Progenitor cell of endocrine pancreas (in vitro differentiated cells): ENCODE measurements at places on chromosomes 13 and 19.

- no peak for DNase-seq
Measured at GRCh38 chr13:41658057-41658661, 200.8 kb downstream of the RGCC start.

- no peak for DNase-seq
Measured at GRCh38 chr13:75368167-75368566, 113.8 kb downstream of the TBC1D4 start.

GRCh38 chr19:4456843-4457653 lies 546 bp downstream of the UBXN6 start:
- peak; percentile 52 for DNase-seq

DNA sequence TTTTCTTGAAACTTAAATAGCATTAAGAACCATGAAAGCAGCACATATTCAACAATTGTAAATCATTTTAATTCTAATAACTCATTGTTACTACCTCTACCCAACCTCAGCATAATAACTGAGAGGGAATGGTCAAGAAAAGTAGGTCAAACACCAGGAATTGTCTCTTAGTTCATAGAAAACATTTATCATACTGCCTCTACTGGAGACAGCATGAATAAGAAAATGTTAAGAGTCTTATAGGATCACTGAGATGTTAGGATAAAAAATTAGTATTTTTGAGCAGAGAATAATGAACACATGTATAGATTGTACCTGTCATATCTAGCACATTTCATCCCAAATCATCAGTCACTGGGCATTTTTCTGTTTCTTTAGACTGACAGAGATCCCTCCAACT lies 515.3 kb downstream of the PCDH9 start:
- DNase-seq: no peak

- no peak for DNase-seq
Measured at GRCh38 chr13:64723724-64724123, 2506.4 kb downstream of the PCDH9 start.

GRCh38 chr13:78306519-78307206 lies 296.7 kb downstream of the POU4F1 start:
- no peak for DNase-seq

DNA sequence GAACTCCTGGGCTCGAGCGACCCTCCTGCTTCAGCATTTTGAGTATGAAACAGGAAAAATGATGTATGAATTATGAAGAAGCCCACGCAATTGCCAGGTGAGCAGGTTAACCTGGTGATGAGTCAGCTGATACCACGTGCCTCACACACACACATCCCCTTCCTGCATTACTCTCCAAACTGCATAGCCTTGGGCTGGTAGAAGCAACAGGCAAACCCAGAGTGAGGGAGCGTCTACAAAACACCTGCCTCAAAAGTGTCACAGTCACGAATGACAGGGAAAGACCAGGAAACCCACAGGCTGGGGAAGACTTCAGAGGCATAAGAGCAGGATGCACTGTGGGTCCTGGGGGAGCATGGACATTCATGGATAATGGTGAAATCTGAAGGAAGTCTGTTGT lies 192.8 kb upstream of the IRS2 start:
- no peak for DNase-seq

- DNase-seq: no peak
Measured at GRCh38 chr13:40127476-40127875, 472.0 kb downstream of the COG6 start.

DNA sequence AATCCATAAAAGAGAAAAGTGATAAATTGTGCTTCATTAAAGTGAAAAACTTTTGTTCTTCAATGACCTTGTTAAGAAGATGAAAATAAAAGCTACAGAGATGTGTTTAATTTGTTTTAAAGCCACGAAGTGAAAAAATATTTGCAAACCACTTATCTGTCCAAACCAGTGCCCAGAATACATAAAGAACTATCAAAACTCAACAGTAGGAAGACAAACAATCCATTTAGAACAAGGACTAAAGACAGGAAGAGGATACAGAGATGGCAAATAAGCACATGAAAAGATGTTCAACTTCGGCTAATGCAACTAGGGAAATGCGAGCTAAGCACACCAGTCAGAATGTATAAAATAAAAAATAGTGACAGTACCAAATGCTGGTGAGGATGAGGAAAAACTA lies 15.0 kb downstream of the GJB6 start:
- DNase-seq: no peak

DNA sequence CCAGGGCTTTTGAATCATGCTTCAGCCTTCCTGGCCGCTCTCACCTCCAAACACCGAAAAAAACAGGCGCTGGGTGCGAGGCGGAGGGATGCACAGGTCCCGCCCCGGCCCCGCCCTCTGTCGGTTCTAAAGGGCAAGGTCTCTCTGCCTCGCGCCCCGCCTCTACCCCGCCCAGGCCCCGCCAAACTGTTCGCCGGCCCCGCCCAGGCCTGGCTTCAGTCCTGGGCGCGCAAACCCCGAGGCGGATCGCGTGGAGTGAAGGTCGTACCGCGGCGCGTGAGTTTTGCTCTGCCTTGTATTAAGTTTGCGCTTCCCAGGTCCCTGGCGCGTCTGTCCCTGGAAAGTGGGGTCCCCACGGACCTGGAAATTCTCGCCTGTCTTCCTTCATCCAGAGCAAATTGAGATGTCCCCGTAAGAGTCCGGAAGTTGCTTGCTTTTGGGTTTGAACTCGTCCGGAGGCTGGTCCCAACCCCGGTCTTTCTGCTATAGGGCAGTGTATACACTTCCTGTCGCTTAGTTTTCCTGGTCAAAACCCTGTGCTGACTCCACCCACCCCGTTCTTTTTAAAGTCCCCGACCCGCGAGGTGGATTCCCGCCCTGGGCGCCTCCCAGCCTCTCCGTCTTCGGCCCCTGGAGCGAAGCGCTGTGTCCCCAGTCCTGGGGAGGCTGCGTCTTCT lies 8.4 kb downstream of the ZNF808 start:
- peak; percentile 79 for DNase-seq

DNA sequence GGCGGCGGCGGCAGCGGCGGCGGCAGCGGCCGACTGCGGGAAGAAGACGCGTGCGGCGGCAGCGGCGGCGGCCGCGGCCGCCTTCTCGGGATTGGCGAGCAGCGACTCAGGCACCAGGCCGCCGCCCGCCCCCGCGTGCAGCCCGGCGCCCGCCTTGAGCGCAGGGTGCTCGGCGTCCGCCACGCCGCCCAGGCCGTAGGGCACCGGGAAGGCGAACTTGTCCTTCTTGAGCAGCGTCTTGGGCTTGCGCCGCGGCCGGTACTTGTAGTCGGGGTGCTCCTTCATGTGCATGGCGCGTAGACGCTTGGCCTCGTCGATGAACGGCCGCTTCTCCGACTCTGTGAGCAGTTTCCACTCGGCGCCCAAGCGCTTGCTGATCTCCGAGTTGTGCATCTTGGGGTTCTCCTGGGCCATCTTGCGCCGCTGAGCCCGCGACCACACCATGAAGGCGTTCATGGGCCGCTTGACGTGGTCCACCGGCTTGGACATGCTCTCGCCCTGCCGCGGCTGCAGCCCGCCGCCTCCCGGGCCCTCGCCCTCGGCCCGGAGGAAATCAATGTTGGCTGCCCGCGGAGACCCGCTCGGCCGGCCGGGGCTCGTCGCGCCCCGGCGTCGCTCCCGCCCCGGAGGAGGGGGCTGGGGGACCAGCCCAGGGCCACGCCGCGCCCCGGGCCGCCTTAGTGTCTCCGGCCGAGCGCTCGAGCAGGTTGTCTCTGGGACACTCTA lies 621 bp downstream of the SOX21 start:
- peak; percentile 22 for DNase-seq

DNA sequence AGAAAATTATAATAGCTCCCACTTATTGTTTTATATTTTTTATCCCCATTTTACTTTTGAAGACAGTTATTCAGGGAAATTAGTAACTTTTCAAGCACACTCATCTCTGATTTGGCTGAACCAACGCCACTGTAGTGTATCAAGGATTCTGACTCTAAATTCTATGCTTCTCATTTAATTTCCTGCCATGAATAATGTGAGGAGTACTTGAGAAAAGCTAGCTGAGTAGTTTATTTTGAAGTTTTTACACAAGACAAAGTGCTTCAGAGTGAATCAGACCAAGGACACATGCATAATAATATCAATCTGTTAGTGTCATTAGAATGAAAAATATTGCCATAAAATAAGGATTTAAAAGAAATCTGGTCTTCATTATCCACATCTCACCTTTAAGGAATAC lies 329.9 kb downstream of the SLITRK6 start:
- no peak for DNase-seq

DNA sequence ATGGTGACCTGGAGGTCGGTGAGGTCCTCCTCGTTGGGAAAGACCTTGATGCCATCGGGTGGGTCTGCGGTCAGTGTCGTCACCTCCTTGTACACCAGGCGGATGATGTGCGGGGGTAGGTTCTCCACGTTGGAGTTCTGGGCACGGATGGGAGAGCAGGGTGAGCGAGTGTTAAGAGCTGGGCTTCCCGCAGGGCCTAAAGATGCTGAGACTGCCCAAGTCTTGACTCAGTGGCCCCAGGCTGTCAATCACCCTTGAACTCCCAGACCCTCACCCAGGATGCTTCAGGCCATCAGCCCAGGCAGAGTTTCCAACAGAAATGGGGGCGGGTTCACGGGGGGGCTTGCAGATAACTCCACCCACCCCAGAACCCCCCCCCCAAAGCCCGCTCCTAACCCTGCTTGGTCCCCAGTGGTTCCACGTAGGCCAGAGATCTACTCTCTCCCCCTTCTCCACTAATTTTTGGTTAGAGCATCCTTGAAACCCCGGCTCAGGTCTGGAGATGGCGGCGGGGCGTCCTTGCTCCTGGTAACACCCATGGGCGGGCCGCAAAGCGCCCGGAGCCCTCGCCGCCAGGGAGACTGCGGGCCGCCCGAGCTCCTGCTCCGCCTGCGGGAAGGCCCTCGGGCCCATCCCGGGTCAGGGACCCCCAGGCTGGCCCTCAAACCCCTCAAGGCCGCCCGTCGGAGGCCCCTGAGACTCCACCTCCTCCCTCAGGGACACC lies 600 bp downstream of the UBE2S start:
- no peak for DNase-seq

DNA sequence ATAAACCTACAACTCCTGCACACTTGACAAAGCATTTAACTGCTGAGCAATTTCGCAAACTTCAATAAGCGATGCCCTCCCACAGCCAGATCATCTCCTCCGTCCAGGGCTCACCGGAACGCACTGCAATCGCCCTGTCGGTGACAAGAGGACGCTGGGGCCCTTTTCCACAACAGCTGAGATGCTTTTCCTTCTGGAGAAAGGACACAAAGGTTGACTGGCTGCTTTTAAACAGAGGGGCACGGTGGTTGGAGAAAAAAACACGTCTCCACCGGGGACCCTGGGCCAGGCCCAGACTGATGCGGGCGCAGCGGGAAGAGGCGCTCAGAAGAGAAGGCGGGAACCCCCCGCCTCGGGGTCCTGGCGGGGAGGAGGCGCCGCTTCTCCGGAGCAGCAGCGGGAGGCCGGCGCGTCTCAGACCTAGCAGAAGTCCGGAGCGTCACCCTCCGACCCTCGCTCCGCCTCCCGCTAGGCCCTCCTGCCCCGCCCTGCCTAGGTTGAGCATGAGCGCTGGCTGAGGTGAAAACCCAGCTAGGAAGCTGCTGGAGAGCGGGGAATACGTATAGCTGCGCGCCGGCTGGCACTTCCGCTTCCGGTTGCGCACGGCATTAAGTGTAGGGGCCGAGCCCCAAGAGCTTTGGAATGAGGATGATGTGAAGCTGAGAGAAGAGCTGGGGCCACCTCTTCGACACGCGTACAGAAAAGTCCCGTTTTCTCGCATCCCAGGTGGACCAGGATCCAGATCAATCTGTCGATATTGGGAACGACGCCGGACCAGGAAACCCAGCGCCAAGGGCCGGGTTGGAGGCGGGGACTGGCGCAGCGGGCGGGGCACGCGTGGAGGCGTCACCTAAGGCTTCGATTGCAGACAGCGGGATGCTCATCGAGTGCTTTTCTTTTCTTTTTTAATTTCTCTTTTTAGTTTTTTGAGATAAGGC lies at the start of gene ZNF846:
TSS of gene ZNF846 (minus strand) at position 564 of the 938 bp plus-strand sequence. CDS start 3,788 bp downstream, outside the sequence.
- peak; percentile 89 for DNase-seq

GRCh38 chr13:85386424-85386823 lies 412.8 kb downstream of the SLITRK6 start:
- no peak for DNase-seq

DNA sequence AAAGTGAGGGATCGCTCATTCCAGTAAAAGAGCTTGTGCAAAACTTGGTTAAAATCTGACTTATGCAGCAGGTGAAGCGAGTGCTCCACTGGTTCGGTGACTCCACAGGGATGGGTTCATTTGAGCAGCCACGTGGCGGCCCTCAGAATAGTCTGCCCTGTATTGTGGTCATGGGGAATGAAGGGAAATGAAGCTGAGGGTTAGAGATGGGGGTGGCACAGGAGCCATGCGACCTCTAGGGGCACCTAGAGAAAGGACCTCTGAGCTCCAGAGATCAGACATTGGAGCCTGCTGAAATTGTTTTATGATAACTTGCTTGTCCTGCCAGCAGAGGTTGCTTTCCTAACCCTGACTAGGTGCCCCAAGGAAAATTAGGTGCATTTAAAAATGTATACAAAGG lies 26.6 kb downstream of the CBY2 start:
- DNase-seq: no peak

GRCh38 chr19:48415395-48415794 lies 21.9 kb downstream of the GRIN2D start:
- no peak for DNase-seq

GRCh38 chr19:18009412-18010066 lies 1.6 kb downstream of the ARRDC2 start:
- DNase-seq: no peak

DNA sequence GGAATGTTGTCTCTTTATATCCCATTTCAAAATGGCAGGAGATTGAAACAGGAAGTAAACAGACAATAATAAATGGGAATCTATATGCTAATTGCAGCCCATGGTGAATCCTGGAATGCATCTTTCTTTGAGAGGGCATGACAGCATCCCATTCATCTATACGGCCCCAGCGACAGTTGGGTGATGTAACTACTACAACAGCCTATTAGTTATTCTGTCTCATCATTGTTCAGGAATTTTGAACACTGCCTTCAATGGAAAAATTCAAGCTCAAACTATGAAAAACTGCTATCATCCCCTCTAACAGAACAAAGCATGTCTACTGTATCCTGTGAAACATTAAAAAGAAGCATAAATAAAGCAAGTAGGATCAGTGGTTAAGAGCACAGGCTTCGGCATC lies 262.1 kb downstream of the DCT start:
- no peak for DNase-seq

- no peak for DNase-seq
Measured at GRCh38 chr19:6971366-6971765, 49.9 kb downstream of the MBD3L2B start.

DNA sequence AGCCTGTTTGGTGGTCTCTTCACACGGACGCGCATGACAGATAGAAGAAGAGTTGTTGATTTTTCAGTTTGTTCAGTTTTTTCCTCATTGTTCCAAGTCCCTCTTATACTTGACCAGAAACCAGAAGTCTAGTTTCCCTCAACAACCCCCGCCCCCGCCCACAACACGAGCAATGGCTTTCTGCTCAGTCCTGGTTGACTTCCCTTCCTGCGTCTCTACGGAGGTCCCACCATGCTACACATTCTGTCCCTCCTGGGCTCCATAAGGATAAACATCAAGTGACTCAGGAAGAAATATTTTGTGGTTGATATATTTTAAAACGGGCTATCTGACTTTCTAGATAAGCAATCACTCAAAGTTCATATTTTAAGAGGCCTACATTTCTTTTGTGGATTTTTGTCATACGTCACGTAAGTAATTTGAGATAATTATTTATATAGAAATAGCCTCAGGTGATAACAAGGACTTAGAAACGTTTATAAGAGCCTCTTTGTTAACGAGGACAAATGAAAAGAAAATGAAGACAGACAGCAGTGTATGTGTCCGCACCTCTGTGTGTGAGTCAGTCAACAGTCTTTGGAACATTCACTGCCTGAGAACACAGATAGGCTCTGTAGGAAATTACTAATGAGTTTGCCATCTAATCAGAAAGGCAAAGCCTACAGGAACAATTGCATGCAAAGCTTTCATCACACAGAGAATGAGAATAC lies 214.4 kb downstream of the RAP2A start:
- no peak for DNase-seq

GRCh38 chr19:14118165-14119051 lies 846 bp upstream of the PRKACA start:
- DNase-seq: no peak
